ENCODE measurements at places on chromosomes 12 and 14.

- DNase-seq = no peak
Measured at GRCh38 chr12:77161944-77162343, 96.6 kb upstream of the E2F7 start.

GRCh38 chr12:60333461-60333860, 737.6 kb downstream of the SLC16A7 start:
- peak; percentile 40 for DNase-seq

DNA sequence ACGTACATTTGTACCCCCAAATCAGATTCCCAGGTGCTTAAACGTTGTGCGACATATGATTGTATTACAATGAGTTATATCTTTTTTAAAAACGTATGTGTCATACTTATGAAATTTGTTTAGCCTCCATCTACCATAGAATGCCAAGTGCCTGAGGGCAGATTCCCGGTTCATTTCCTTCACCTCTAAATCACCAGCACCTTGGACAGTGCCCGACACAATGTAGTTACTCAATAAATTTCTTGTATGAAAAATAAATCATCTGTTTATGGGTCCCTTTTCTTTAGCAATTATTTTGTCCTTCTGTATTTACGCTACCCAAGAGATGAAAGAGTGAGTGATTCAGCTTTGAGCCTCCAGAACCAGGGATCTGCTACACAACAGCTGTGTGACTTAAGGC, 157.4 kb downstream of the TBX5 start:
- DNase-seq = no peak

GRCh38 chr12:91331371-91331770, 148.8 kb upstream of the DCN start:
- DNase-seq = no peak

- DNase-seq = no peak
Measured at GRCh38 chr12:122979908-122980182, 636 bp upstream of the ARL6IP4 start.
